ENCODE measurements at places on chromosomes 4 and X.

DNA sequence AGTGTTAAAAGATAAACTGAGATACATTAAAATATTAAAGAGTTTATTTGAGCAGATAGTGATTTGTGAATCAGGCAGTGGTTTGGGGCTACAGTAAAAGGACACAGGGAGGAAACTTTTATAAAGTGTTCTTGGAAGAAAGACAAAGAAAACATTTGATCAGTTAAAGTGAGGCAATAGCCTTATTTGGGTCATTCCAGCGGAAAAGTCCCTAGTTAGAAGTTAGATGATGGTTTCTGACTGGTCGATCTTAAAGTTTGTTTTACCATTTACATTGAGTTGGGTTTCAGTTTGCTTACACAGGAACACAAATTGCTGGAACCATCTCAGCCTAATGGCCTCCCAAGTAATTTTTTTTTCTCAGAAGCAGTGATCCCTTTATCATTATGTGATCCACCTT lies 69.7 kb downstream of the PPP1R2C start:
- no peak for DNase-seq

- DNase-seq = no peak
Observed at GRCh38 chrX:116417968-116418367, 18.4 kb upstream of the SLC6A14 start.

DNA sequence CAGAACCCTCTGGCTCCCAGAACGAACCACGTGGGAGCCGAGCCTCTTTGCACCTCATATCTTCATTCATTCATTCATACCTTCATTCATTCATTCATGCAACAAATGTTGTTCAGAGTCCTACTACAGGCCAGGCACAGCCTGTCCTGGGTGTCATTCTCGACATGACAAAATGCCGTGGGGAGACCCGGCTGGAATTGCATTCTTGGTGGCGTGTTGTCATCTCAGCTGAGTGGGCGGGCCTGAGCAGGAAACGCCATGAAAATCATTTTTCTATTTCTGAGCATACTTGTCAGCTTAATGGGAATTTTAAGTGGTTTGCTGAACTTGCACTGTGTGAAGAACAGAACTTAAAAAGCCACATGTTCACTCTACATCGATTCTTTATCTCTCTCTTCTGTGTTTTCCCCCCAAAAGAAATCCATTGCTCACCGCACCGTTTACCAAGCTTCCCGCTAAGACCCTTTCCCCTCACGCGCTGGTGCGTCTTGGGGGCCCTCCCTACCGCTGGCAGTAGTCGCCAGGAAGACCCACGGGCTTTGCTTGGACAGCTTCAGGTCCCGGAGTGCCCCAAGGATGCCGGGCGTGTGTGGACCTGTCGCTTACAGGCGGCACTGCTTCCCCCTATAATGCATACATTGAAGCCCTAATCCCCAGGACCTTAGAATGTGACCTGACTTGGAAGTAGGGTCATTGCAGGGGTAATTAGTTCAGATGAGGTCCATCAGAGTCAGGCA lies 41.6 kb upstream of the HMX1 start:
- no peak for DNase-seq

- DNase-seq = no peak
Observed at GRCh38 chr4:160283081-160283480, 1180.2 kb downstream of the RAPGEF2 start.

GRCh38 chr4:108450236-108450898 lies 170.0 kb upstream of the RPL34 start:
- DNase-seq = no peak

- DNase-seq = no peak
Observed at GRCh38 chr4:26870576-26871262, 10.1 kb downstream of the STIM2 start.

DNA sequence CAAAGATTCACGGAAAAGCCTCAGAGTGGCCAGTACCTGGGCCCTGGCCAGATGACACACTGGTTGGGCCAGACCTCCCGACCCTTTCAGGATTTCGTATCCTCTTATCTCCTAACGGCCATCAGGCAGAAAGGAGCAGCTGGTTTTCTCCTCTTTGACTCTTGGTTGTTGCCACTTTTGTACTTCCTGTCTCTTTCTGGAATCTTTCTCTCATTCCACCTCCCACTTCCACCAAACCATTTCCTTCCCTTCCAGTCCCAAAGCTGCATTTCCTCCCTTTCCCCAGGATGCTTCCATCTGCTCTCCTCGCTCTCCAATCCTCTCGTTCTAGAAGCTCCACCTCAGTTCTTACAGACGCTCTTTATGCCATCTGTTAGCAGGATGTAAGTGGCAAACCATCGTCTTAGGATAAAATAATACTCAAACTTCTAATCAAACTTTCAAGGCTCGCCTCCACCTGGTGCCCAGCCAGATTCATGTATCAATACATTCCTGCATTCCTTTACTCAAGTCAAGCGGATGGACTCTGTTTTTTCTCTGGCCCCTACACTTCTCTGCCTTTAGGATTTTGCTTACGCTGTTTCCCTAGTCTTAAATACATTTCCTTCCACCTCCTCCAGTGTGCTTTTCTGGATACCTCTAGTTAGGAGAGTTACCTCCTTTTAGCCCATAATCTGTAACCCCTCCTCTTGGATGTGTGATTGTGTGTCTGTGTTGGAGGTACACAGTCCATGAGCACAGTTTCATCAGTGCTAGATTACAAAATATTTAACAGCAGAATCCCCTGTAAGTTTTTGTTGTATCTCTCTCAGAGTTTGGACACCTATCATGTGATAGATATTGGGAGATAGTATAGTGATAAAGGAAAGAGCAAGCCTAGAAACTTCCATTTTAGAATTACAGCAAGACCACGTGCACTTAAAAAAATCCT lies 70.4 kb downstream of the LDB2 start:
- no peak for DNase-seq

GRCh38 chrX:134459683-134460004 lies 321 bp upstream of the HPRT1 start:
- DNase-seq = no peak

- no peak for DNase-seq
Observed at GRCh38 chr4:117134386-117134785, 49.0 kb upstream of the TRAM1L1 start.

- no peak for DNase-seq
Observed at GRCh38 chr4:117527601-117528000, 442.2 kb upstream of the TRAM1L1 start.

- no peak for DNase-seq
Observed at GRCh38 chr4:4361883-4362282, 25.0 kb upstream of the NSG1 start.

GRCh38 chrX:100070334-100070849 lies 339.7 kb downstream of the PCDH19 start:
- no peak for DNase-seq

- no peak for DNase-seq
Observed at GRCh38 chr4:163343604-163344146, at the start of gene NPY5R. TSS of gene NPY5R (plus strand) at chr4:163343892. CDS start at chr4:163350274, 6,382 bp downstream.

- DNase-seq = no peak
Observed at GRCh38 chr4:56247646-56248045, 139.6 kb downstream of the AASDH start.

DNA sequence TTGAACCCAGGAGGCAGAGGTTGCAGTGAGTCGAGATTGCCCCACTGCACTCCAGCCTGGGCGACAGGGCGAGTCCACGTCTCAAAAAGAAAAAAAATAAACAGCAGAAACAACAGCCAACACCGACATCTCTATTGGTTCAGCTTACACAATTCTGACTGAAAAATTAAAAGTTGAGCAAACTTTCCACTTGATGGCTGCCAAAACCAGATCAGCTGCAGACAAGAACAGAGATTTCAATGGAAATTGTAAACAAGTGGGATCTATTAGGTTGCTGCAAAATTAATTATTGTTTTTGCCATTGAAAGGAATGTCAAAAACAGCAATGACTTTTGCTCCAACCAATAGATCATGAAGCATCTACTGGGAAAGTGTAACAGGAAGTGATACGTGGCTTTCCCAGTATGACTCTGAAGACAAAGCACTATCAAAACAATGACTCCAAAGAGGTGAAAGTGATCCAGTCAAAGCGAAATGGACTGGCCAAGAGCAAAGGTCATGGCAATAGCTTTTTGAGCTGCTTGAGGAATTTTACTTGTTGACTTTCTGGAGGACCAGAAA lies 26.3 kb downstream of the UPF3B start:
- no peak for DNase-seq
